ENCODE measurements at places on chromosomes 6 and 20. TPM values are rescaled to one million over a fixed set of nuclear protein-coding genes. Genes with fewer than 3 reads are reported as not detected.

DNA sequence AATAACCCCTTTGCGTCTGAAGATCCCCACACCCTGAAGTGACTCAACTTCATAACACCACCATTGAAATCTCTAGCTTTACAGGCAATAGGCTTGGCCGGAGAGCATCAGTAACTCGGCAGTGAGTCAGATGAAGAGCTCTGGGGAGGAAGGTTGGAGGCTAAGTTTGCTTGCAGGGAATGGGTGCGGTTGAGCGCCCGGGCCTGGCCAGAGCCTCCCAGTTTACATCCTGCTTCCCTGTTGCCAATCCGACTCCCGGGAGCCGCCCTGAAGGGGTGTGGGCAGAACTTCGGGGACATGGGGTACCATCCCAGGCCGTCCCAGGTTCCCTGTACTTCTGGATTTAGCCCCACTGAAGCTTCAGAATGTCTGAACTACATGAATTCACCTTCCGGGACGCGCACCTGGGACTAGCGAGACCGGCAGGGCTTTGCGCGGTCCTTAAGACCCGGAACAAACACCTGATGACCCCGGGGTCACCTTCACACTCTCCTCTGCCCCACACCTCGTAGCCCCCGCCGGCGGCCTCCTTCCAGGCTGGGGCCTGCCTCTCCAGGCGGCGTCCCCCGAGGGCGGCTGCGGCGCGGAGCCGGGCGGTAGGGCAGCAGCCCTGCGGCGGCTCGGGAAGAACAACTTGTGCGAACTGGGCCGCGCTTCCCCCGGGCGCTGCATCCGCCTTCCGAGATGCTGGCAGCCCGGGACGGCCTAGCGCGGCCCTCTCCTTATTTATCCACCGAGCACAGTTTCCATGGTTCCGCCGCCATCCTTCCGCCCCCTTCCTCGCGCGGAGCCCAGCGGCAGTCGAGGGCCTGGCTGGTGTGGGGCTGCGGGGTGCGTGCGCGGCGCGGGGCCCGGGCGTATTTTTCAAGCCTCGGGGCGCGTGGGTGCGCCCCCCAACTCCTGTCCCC, 56.6 kb upstream of the RREB1 start:
- peak; percentile 63 for DNase-seq
- peaks cover 7% of the 10 kb centered on the region for H3K4me1 ChIP-seq
- peak overlapping the region; percentile 80 for H3K27ac ChIP-seq
- H3K4me3 ChIP-seq = peak overlapping the region; percentile 60

GRCh38 chr20:57425150-57426013, 34.2 kb downstream of the RBM38 start:
- H3K27ac ChIP-seq = no peak overlapping the region
- peaks cover 20% of the 10 kb centered on the region for H3K4me1 ChIP-seq
- H3K4me3 ChIP-seq = no peak overlapping the region
- peaks cover 83% of the 10 kb centered on the region for H3K27me3 ChIP-seq

DNA sequence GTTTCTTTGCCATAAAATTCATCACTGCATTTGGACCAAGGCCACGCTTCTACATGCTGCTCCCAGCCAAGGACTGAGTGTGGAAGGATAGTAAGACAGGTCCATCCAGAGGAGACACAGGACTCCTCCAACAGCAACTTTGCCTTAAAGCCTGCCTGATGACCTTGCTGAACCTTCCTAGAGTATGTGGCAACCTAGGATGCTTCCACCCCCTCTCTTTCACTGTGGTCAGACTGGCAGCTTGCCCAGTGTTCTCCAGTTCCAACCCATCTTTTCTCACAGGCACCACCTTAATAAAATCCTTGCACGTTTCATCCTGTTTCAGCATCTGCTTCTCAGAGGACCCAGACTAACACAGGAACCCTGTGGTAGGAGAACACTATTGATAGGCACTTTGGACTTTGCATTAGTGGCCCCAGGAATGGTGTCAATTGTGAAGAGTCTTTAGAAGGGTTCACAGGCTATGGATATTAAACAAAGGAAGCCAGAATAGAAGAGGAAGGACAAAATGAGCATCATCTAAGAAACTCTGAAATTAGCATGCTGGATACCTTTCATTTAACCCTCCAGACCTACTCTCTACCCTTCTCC, 2.4 kb upstream of the PKHD1 start:
- peak overlapping the region; percentile 20 for H3K27ac ChIP-seq
- peaks cover 43% of the 10 kb centered on the region for H3K4me1 ChIP-seq
- no peak overlapping the region for H3K4me3 ChIP-seq
- H3K36me3 ChIP-seq = peaks cover 30% of the 10 kb centered on the region

GRCh38 chr6:24660105-24660504, 6.6 kb downstream of the TDP2 start:
- no peak for DNase-seq
- H3K36me3 ChIP-seq = peaks cover 41% of the 10 kb centered on the region
- no peak overlapping the region for H3K27ac ChIP-seq

GRCh38 chr6:132218059-132218696, 183.1 kb downstream of the MOXD1 start:
- H3K4me3 ChIP-seq = no peak overlapping the region
- peaks cover 8% of the 10 kb centered on the region for H3K4me1 ChIP-seq
- no peaks in the 10 kb centered on the region for H3K36me3 ChIP-seq
- H3K27ac ChIP-seq = no peak overlapping the region
- no peak for DNase-seq
- H3K27me3 ChIP-seq = no peaks in the 10 kb centered on the region

Gene DNPH1
- 82.6 TPM for total RNA-seq

Data from Calu3 (cell line).